ENCODE measurements at places on chromosomes 4 and X. TPM values are rescaled to one million over a fixed set of nuclear protein-coding genes. Genes with fewer than 3 reads are reported as not detected.

Gene HSFX1
- total RNA-seq: 0.56 TPM

Gene RNF150
- 40.1 TPM for total RNA-seq

Gene ANKRD50
- 10.6 TPM for total RNA-seq

Gene GAGE12F
- not detected for total RNA-seq

Gene RHOXF2B
- total RNA-seq: not detected

Data from omental fat pad (tissue), 4 donors.